M059J (cell line): ENCODE measurements at places on chromosomes 3 and 15. TPM values are rescaled to one million over a fixed set of nuclear protein-coding genes. Genes with fewer than 3 reads are reported as not detected.
A peak's percentile ranks its signal among the peaks of the same experiment; 100 is the strongest.

Gene CCDC39
- not detected in 2 replicates for total RNA-seq

DNA sequence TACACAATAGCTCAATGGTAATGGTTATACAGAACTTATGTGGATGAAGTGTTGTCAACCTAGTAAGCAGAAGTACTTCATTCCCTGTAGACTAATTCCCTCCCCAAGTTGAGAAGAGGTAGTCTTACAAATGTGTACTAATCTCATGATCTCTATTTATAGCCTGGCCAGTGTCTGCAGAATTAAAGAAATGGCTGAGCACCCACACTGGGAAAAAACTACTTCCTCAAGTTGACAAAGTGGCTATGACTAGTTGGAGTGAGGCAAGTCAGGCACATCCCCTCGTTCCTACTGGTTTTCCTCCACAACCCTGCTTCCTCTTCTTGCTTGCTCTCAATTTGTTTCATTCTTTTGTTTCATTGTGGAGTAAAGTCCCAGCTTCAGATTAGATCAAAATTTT lies 566.7 kb upstream of the ZNF717 start:
- no peak for DNase-seq

Gene DNASE1L3
- not detected in 2 replicates for total RNA-seq

GRCh38 chr3:22474706-22475445 lies 723.9 kb upstream of the ZNF385D start:
- peak; percentile 82 for DNase-seq

- no peak for DNase-seq
These were observed 219.7 kb downstream of the MBNL1 start for GRCh38 chr3:152488449-152488848.

DNA sequence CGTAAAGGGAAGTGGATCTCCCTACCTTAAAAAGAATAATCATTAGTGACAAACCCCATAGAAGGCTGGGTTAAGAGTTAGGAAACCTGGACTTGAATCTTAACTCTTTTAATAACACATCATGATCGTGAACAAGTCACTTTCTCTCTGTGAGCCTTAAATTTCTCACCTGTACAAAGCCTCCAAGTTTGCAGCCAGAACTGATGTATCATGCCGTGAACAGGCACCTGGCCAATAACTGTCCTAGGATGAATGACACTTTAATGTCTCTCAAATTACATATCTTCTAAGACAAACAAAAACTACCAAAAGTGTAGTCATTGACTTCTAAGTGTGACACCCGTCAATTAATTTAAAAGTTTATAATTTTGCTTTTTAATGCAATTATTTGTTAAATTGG lies 3.9 kb downstream of the UPK1B start:
- no peak for DNase-seq

DNA sequence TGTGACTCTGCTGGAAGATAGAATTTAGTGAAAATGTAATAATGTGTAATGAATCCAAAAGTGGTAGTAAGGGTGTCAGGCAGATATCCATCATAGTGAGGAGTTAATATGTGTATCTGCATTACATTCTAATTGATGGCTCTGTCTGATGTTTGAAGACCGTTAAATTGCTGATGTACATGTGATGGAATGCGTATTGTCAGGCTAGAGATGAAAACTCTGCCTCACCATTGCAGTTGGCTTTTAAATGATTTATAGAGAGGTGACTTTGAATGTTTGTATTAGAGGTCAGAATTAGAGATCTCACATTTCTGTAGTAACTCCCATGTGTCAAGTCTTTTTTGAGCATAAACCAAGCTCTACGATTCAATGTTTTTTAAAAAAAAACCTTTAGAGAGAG lies 234.6 kb downstream of the NAALADL2 start:
- DNase-seq = peak; percentile 40

DNA sequence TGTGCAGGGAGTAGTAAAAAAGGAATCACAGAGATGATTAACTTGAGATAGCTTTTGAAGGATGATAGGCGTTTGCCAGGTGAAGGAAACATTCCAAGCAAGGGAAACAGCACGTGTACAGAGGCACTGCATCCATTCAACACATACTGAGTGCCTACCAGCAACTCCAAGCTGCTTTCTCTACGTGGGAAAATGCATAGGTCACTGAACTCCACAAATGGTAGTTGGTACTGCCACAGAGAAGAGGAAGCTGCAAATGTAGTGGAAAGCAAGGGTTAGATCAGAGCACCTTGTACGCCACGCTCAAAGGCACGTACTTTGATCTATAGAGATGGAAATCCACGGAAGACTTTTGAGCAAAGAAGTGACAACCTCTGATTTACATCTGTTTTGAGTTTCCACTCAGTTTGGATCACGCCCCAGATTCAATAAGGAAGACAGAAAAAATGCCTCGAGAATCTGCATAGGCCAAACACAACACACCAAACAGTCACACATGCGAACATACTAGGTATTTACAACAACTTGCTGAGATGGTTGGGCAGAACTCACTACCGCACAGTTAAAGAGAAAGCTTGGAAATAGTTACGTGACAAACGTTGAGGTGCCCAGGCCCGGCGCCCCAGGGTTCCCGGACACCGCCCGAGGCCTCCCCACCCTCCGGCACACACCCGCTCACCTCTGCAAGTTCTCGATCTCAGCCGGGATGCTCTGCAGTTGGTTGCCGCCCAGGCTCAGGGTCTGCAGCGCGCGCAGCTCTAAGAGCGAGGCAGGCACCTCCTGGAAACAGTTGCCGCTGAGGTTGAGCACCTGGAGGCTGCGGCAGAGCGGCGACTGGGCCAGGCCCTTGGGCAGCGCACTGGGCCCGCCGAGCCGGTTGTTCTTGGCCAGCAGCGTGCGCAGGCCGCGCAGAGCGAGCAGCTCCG lies 826 bp downstream of the LRRC58 start:
- peak; percentile 26 for DNase-seq

Gene MUC4
- total RNA-seq = 0.02 and 0.05 TPM in 2 replicates

GRCh38 chr15:56943403-56943802 lies 25.0 kb downstream of the TCF12 start:
- DNase-seq = no peak

GRCh38 chr15:99763827-99764226 lies 30.6 kb upstream of the LYSMD4 start:
- DNase-seq = no peak

DNA sequence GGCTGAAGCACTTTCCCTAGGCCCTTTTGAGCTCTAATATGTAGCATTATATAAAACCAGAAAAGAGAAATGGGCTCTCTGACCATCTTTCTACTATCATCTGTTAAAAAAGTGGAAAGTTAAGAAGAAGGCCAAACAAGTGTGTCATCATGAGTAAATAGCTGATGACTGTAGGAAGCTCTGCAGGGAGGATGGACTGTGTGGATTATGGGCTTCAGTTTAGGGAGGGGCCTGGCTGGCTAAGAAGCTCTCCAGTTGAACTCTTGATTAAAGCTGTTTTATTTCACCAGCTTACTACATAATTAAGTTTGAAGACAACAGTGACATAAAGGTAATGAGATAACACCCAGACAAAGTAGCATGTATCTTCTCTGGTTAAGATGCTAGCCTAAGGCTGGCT lies 30.6 kb downstream of the INTS14 start:
- DNase-seq = peak; percentile 69

- DNase-seq = peak; percentile 56
These were observed 129.1 kb downstream of the RAP2B start for GRCh38 chr3:153291059-153291685.

DNA sequence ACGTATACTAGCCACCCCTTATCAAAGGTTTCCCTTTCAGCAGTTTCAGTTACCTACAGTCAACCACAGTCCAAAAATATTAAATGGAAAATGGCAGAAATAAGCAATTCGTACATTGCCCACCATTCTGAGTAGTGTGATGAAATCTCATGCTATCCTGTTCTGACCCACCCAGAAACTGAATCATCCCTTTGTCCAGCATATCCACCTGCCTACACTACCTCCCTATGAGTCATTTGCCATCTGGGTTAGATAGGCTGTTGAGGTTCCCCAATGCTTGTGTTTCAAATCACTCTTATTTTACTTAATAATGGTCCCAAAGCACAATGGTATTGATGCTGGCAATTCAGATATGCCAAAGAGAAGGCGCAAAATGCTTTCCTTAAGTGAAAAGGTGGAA lies 15.3 kb upstream of the PHC3 start:
- peak; percentile 46 for DNase-seq

DNA sequence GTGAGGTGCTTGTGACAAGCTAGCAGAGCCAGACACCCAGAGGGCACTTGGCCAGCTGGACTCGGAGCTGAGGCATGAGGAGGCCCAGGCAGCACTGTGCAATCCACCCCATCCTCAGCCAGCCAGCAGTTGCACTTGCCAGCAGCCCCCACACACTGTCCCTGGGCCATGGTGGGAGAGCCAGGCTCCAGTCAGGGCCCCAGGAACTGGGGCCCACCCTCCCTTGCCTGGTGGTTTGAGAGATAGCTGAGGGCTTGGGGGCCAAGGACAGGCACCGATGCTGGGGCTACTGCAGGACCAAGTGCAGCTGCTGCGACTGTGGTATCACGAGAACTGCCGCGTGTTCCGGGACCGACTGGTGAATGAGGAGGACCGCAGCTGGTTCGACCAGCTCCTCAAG lies 63.5 kb downstream of the DNAH1 start:
- no peak for DNase-seq

Gene DPPA4
- total RNA-seq = not detected in 2 replicates

Gene ADGRG7
- not detected in 2 replicates for total RNA-seq

GRCh38 chr15:65845826-65846519 lies 23.3 kb upstream of the RAB11A start:
- DNase-seq = no peak

DNA sequence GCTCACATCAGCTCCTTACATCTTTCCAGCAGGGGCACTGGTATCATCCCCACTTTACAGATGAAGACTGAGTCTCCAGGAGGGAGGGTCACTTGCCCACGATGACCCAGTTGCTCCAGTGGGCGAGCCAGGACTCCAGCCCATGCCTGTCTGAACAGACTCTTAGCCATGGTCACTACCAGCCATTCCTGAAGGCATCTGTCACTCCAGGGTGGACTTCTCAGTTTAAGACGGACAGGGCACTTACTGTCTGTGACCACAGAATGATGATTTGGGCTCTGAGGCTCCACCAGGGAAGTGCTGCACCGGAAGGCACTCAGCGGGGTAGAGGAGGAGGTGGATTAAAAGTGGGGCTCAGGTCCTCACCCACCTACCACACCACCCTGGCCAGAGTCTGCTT lies 104.0 kb upstream of the SLC6A6 start:
- DNase-seq = no peak

GRCh38 chr3:57972531-57973111 lies 35.6 kb upstream of the FLNB start:
- peak; percentile 54 for DNase-seq

GRCh38 chr3:101781166-101781565 lies 2.2 kb downstream of the NXPE3 start:
- DNase-seq = peak; percentile 10

Gene REC114
- not detected in 2 replicates for total RNA-seq

DNA sequence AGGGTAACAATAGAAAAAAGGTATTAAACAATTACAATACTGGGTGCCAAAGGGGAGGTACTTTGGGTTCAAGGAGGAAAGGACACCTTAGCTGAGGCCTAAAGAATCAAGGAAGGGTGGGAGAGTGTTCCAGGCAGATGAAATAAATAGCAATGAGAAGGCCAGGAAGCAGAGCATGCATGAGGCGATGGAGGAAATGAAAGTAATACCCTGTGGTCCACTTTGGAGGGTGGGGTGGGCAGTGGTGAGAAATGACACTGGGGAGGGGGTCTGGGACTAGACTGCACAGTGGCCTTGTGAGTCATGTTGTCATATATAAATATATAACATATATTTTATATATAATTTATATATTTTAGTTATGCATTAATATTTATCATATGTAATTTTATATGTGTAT lies 55.9 kb downstream of the BHLHE40 start:
- DNase-seq = no peak

DNA sequence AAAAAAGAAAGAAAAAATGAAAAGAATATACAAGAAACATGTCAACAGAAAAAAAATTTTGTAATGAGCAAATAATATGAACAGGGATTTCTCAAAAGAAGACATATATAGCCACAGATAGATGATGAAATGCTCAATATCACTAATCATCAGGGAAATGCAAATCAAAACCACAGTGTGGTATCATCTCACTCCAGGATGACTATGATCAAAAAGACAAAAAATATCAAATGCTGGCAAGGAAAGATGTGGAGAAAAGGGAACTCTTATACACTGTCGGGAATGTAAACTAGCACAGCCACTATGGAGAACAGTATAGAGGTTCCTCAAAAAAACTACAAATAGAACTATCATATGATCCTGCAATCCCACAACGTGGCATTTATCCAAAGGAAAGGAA lies 94.1 kb downstream of the C3orf70 start:
- DNase-seq = no peak

GRCh38 chr15:40928821-40929659 lies at the start of gene DLL4:
Gene DLL4 (plus strand): TSS chr15:40929340. CDS start chr15:40929669, 329 bp downstream.
- DNase-seq = peak; percentile 75

Gene PLA1A
- total RNA-seq = not detected in 2 replicates

Gene IL1RAP
- 28.7 and 42.6 TPM in 2 replicates for total RNA-seq
